ENCODE measurements at places on chromosomes 11 and 22.

DNA sequence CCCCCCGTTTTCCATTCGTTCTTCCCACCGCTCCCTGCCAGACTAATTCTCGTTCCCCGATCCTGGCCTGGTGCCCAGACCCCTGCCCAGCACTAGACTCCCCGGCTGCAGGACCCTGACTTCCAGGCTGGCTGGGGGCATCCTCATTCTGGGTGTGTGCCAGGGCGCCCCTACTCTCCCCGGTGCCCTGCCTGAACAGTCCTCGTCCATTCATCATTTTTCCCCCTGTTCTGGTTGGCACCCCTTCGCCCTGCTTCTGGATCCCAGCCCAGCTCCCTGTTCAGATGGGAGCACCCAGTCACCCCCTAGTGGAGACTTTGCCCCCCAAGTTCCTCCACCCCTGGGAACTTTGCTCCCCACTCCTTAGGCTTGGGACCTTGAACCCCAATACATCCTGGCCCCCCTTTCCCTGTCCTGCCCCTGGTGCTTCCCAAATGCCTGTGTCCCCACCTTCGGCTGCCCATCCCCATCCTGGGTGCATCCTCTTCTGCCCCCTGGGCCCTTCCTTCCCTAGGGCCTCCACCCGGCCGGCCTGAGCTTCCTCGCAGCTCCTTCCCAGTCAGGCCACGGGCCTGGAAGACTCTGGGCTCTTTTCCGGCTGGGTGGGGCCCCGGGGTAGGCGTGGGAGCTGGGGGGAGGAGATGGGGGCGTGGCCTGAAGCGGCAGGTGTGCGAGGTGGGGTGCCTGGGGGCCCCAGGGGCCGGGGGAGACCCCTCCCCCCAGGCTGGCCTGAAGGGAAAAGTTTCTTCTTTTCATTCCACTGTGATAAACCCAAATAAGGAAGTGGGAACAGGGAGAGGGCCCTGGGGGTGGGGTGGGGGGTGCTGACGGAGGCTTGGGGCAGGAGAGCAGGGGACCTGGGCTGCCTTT lies 908 bp downstream of the PLCB3 start:
- peak; percentile 74 for DNase-seq

DNA sequence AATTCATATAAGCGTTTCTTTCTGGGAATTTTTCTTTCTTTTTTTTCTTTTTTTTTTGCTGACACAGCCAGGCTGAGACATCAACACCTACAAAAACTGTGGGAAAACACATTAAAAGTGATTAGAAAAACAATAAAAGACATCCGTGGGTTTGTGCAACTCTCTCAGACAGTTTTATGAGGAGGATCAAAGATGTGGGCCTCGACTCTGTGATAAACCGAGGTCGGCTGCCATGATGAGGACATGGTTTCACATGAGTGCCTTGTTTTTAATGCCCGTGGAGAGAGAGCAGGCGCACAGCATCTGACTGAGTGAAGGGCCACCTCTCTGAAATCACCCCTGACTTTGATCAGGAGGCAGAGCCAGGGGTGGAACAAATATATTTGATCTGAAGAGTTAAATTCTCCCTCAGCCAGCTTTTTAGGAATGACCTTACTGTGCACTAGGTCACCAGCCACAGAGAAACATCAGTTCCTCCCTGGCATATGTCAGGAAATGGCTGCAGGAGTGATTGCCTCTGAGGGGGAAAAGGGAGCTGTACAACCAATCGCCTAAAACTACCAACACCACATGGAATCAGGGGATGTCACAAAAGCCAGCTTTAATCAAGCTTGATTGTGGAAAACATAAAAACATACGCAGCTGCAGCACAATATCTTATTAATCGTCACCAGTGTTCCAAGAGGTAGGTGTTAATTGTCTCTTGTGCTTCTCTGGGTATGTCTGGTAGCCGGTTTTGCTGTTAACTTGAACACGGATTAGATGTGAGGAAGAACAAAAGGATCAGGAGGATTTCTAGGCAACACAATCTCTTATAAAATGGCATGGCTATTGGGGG lies 164.7 kb downstream of the MAML2 start:
- DNase-seq, result no peak

DNA sequence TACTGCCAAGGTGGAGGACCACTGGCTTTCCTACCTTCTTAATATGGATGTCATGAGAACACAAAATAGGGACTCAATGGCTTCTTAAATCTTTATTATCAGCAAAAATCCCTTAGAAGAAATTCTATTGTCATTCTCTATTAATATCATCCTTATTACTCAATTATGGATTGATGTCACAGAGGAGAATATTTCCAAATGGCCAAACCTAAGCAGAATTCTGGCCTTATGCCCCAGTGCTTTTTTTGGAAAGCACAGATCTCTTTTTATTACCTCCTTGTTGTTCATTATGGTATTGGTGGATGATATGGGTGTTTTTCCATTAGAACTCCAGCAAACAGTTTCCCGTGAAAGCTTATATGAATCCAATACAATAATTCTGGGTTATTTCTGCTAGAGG lies 9.9 kb downstream of the CRTAM start:
- DNase-seq, result no peak

DNA sequence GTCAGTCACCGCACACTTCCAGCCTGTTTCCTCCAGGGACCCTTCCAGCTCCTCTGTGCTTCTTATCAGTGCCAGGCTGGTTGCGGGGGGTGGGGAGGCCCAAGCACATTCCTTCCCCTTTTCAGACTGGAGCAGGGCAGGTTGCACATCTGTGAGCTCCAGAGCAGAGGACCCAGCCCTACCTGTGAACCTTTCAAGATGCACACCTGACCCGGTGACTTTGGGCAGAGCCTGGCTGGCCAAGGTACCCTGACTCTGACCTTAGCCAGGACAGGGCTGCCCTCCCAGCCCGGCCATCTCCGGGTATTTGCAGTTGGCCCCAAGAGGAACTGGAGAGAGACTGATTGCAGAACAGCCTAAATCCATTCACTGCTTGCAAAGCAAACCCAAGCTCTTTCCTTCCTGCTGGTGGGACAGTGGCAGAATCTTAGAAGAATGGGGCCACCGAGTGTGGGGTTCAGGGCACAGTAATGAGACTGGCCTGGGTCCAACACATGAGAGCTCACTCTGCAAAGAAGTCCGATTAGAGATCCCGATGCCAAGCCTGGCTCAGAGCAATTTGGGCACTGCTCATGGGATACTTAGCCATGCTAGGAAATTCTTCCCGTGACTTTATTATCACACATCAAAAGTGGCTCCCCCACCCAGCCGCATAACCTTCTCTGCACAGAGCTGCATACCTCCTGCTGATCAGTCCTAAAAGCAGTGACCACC lies 64.7 kb upstream of the CCND1 start:
- no peak for DNase-seq

- DNase-seq, result no peak
Observed at GRCh38 chr11:1485504-1485885, 1.1 kb downstream of the MOB2 start.

- DNase-seq, result no peak
Observed at GRCh38 chr11:80315200-80315599, 874.4 kb upstream of the TENM4 start.

DNA sequence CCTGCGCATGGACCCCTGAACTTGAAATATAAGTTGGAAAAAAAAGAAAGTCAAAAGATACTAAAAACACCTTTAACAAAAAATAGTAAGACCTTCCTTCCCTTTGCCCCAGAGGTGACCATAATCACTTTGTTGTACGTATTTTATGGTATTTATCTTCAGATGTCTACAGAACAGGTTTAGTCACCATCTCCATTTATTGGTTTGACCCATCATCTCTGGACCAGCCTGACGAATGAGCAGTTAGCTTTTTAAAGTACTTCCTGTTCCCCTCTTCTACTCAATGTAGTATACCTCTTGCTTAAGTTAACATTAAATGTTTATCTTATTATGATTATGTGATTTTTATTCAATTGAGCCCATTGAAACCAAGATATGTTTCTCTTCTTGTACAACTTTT lies 64.7 kb upstream of the CREB3L1 start:
- no peak for DNase-seq

DNA sequence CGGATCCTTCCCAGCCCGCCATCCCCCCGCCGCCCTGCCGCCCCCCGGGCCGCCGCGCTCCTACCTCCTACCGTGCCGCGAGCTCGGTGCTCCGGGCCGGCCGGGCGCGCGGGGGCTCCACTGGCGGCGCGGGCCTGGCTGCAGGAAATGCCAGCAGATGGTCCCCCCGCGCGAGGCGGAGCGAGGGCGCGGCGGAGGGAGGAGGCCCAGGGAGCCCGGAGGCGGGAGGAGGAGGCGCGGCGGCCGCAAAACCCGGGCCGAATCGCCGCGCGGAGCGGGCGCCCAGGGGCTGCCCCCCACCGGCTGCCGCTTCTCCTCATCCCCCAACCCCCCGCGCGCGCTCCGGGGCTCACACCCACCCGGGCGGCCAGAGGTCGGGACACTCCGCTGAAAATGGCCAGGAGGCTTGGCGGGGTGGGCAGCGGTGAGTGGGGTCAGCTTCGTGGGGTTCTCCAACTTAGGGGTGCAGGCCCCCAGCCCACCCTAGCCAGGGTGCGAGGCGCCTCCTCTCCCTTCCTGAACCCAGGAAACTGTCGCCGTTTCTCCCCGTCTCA lies at the start of gene OSBPL5:
Gene OSBPL5, minus strand, starts transcription at position 159 of the 554 bp plus-strand sequence. CDS start 36,162 bp downstream, outside the sequence.
- DNase-seq, result peak; percentile 81

- DNase-seq, result no peak
Observed at GRCh38 chr11:116579857-116580727, 192.7 kb downstream of the BUD13 start.

DNA sequence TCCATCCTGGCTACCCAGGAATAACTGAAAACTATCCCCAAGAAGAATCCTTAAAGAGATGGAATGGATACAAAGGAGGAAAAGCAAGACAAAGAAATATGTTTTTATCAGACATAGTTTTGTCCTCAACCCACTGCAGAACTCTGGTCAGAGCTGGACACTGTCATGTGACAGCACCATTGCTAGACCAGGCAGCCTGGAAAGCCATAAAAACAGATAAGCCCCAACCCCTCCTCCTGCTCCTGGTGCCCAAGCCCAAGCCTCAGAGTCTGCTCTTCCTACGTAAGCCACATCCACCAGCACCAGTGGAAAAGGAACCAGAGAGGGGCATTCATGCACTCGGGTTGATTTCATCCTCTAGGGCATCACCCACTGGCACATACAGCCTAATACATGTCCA lies 116.9 kb downstream of the TRIM29 start:
- DNase-seq, result no peak

- DNase-seq, result no peak
Observed at GRCh38 chr11:60858731-60859464, 3.1 kb upstream of the PTGDR2 start.

DNA sequence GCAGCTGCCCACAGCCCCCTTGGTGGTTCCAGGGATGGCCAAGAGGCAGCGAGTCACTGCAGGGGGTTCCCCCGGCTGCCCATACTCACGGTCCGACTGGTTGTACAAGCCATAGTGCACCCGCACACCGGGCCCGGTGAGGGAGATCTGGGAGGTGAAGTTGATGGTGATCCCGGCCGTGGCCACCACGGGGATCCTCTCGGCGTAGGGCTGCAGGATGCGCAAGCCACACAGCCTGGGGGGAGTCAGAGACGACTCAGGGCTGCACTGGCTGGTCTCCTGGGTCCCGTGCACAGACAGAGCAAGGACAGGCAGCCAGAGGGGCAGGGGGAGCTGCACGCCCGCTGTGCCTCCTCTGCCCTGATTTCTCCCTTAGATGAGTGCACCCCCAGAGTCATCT lies 23.5 kb downstream of the KCTD17 start:
- no peak for DNase-seq

DNA sequence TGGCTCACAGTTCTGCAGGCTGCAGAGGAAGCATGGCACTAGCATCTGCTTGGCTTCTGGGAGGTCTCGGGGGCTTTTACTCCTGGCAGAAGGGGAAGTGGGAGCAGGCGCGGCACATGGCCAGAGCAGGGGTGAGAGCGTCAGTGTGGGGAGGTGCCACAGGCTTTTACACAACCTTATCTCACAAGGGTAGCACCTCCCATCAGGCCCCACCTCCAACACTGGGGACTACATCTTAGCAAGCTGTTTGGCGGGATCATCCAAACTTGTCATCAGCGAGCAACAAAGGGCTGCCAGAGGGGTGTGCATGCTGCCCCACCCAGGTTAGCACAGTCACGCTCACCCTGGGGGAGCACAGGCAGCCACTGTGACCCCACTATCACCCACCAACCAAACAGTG lies 18.9 kb upstream of the YPEL1 start:
- DNase-seq, result no peak

- DNase-seq, result no peak
Observed at GRCh38 chr11:93939084-93939760, 81.9 kb upstream of the HEPHL1 start.

- DNase-seq, result no peak
Observed at GRCh38 chr22:46078241-46079092, 71.9 kb upstream of the PPARA start.

GRCh38 chr22:45332001-45332400 lies 22.3 kb downstream of the FAM118A start:
- DNase-seq, result no peak

DNA sequence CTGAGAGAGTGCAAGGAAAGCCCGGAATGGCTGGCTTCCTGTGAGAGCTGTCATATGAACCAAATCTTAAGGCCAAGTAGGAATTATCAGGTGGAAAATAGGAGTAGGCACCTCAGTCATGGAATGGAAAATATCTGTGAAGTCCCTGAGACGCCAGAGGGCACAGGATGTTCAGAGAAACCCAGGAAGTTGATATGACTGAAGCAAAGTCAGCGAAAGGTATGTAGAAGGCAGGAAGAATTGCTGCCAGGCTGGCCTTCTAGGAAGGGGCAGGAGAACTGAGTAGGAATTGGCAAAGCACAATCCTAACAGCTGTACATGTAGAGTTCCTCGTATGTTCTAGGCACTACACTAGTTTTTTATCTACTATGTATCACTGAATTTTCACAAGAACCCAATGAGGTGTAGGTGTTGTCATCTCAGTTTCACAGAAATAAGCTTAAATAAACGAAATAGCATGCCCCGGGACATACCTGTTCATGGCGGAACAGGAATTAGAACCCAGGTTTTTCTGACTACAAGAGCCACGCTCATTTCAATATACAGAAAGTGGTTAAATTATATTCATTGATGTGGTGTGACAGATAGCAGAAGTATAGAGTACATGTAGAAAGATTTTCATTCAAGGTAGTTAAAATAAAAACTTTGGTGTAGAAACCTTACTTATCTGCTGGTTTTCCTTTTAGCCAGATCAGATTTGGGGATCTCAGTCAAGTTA lies 17.0 kb downstream of the HMGXB4 start:
- DNase-seq, result no peak

DNA sequence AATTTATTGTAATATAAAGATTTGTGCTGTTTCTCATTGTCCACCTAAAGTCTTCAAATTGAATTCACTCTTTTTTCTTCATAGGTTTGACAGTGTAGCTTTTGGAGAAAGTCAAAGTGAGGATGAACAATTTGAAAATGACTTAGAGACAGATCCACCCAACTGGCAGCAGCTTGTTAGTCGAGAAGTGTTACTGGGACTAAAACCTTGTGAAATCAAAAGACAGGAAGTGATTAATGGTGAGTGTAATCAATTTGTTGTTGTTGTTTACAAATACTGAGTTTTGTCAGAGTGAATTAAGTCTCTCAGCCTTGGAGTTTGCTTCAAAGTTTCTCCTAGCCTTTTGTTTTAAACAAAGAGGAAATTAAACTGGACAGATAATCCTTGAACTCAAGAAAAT lies 53.6 kb upstream of the GRIK4 start:
- no peak for DNase-seq

- DNase-seq, result no peak
Observed at GRCh38 chr11:60996381-60997138, 25.1 kb downstream of the CD6 start.

GRCh38 chr11:108693852-108694251 lies 29.0 kb downstream of the DDX10 start:
- peak; percentile 16 for DNase-seq

- DNase-seq, result no peak
Observed at GRCh38 chr11:14054116-14055107, 91.9 kb downstream of the SPON1 start.

All from urothelium cell line (cell line).